ENCODE measurements at places on chromosomes 16 and 17.

GRCh38 chr16:81036751-81037350 is 1.2 kb downstream of the ATMIN start:
- no peak for DNase-seq

- DNase-seq: peak; percentile 73
Measured at GRCh38 chr17:44887971-44888954, 11.0 kb downstream of the EFTUD2 start.

DNA sequence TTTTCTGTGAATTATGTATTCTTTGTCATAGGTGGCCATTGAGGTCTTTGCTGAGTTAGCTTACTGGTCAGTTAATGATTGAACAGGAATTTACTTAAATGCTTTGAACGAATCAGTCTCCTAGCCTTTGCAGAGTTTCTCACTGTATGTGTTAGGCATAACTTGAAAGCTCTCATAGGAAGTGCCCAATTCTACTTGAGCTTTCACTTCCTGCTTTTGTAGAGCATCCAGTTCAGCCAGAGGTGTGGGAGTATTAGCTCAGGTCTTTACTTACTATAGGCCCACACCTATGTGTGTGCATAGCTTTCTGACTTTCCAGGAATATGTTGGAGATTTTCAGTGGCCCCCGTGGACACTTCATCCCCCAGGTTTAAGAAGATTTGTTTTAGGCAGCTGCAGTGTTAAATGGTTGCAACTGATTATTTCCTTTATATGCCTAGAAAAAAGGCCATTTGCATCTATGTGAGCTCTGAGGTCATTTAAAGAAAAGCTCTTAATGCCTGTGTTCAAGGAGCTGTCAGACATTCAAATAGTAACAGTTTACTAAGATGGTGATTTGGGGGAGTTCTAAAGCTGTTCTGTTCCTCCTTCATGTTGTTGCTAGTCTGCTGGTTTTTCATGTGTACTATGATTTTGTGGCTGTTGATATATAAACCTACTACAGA is 62.3 kb downstream of the PHKB start:
- peak; percentile 73 for DNase-seq

- no peak for DNase-seq
Measured at GRCh38 chr16:66576296-66576695, 3.0 kb upstream of the CMTM2 start.

GRCh38 chr16:1066584-1067172 is 5.9 kb upstream of the SSTR5 start:
- DNase-seq: no peak

GRCh38 chr16:11835309-11835708 is 16.0 kb downstream of the RSL1D1 start:
- no peak for DNase-seq

- no peak for DNase-seq
Measured at GRCh38 chr16:31273676-31274075, 13.9 kb downstream of the ITGAM start.

DNA sequence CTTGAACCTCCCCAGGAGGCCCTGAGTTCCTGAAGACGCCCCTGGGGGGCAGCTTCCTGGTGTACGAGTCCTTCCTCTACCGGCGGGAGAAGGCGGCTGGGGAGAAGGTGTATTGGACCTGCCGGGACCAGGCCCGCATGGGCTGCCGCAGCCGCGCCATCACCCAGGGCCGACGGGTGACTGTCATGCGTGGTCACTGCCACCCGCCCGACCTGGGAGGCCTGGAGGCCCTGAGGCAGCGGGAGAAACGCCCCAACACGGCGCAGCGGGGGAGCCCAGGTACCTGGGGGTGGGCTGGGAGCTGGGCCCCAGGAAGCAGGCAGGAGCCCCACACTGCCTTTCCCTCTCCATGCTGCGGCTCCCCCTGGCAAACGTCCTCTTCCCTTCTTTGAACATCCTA is 22.0 kb downstream of the FLYWCH1 start:
- DNase-seq: no peak

GRCh38 chr17:21215935-21216334 is 2.0 kb upstream of the TMEM11 start:
- DNase-seq: peak; percentile 31

GRCh38 chr16:79602628-79603014 is 2.1 kb upstream of the MAF start:
- no peak for DNase-seq

DNA sequence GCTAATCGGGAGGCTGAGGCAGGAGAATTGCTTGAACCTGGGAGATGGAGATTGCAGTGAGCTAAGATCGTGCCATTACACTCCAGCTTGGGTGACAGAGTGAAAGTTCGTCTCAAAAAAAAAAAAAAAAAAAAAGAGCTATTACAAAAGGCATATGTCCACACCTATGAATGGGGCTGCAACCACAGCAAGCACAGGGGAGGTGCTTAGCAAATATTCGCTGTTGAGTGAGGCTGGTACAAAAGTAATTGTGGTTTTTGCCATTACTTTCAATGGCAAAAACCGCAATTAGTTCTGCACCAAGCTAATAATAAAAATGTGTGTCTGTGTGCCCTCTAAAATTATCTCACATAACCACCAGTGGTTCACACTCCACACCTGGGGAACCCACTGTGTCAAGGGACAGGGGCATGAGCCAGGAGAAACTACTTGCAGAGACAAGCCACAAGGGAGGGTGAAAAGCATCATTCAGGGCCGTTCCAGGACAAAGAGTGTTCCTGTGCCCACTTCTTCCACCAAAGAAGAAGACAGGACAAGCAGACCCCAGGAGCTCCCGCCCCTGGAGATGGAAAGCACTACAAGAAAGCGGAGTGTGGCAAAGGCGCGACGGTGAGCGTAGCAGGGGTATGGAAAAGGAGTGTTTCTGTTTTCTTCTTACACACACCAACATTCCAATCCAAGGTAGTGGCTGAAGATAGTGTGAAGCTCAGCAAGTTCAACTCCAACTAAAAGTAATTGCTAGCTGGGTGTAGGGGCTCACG is 84.4 kb upstream of the CNEP1R1 start:
- no peak for DNase-seq

GRCh38 chr17:48148854-48149786 is 41.6 kb downstream of the SNX11 start:
- DNase-seq: peak; percentile 20

- no peak for DNase-seq
Measured at GRCh38 chr17:31401456-31402254, 10.2 kb downstream of the RAB11FIP4 start.

GRCh38 chr16:68972013-68972412 is 128.7 kb downstream of the TANGO6 start:
- no peak for DNase-seq

DNA sequence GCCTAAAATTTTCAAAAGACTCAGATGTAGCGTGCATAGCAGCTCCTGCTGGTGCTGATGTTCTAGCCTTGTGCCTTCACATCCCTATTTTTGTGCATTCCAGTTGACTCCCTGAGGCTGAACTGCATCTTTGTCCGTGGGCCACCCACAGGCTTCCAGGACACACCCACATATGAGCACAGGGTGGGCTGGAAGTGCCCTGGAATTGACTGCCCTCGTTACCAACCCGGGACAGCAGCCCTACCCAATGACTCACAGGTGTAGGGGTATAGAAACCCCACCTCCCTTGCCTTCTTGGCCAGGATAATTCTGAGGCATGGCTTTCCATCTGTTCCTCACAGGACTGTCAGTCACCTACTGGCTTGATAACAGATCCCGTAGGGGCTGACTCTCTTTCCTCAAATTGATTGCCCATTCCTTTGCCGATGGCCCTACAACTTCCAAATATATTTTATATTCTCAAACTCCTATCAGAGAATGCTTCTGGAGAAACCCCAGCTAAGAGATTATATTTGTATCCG is 65.9 kb upstream of the CDH13 start:
- no peak for DNase-seq

GRCh38 chr16:52580488-52580887 is 33.5 kb upstream of the TOX3 start:
- DNase-seq: no peak

DNA sequence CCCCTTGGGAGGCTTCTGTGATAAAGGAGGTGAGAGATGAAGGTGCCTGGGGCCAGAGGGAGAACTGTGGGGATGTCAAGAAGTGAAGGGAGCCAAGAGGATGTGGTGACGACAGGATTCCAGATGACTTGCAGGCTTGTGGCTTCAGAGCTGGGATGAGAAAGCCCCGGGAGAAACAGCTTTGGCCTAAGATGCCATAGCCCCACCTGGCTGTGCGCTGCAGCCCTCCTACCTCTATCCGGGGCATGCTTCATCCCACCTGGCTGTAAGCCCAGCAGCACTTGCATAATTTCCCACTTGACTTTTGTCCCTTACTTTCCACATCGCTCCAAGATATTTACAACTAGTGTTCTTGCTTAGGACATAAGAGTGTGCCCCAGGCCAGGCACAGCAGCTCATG is 29.3 kb downstream of the GINS3 start:
- DNase-seq: no peak

DNA sequence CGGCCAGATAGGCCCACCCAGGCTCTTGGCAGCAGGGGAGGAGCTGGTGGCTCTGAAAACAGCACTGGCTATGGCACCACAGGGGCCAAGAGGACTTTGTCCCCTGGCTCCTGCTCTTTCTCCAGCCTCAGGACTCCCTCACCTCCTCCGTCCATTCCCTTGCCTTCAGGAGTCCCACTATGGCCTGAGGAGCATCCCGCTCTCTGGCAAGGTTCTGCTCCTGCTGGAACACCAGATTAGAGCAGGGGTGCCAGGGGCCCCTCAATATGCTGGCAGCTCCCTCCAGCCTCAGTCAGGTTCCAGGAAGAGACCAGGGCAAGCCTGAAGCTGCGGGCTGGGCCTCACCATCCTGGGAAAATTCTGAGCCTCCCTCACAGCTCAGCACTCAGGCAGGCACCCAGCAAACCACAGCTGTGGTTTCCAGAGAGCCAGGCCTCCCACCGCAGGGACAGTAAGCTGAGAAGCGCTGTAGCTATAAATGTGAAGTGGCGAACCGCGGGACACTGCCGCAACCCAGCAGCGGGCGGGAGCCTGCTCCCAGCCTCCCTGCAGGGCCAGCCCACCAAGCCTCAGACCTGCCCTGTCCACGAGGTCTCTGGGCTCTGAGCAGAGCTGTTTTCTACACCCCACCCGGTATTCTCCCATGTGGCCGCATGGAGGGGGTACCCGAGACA is 25.7 kb downstream of the C17orf100 start:
- peak; percentile 86 for DNase-seq

GRCh38 chr17:32286518-32286900 is 20.9 kb downstream of the RHBDL3 start:
- DNase-seq: no peak

DNA sequence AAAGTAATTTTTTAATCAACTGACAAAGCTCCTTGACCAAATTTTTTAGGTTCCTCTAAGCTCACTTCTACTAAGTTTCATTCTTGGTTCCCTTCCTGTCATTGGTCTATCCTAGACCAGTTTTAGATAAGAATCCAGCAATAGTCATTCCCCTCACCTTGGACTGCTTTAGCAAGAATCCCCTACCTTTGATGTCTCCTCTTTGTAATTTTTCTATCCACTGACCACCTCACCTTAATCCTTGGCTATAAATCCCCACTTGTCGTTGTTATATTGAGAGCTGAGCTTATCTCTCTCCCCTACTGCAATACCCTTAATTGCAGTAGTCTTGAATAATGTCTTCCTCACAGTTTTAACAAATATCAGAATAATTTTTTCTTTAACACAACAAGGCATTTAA is 107.2 kb downstream of the USP32 start:
- peak; percentile 40 for DNase-seq

DNA sequence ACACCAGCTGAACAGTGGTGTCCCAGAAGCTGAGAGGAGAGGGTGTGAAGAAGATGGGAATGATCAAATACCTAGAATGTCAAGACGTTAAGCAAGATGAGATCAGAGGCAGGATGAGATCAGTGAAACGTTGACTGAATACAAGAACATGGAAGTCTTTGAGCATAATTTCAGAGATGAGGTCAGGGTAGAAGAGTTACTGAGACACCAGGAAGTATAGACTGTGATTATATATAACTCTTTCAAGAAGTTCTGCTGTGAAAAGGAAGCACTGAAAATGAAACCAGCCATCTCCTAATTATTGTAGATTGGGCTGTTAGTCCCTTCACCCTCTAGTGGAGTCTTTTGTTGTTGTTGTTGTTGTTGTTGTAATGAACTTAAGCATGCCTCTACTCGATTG is 9.1 kb downstream of the SHCBP1 start:
- DNase-seq: peak; percentile 69

GRCh38 chr16:19400711-19401110 is 17.0 kb upstream of the TMC5 start:
- DNase-seq: peak; percentile 25

- no peak for DNase-seq
Measured at GRCh38 chr17:73315471-73315870, 3.7 kb upstream of the CDC42EP4 start.

DNA sequence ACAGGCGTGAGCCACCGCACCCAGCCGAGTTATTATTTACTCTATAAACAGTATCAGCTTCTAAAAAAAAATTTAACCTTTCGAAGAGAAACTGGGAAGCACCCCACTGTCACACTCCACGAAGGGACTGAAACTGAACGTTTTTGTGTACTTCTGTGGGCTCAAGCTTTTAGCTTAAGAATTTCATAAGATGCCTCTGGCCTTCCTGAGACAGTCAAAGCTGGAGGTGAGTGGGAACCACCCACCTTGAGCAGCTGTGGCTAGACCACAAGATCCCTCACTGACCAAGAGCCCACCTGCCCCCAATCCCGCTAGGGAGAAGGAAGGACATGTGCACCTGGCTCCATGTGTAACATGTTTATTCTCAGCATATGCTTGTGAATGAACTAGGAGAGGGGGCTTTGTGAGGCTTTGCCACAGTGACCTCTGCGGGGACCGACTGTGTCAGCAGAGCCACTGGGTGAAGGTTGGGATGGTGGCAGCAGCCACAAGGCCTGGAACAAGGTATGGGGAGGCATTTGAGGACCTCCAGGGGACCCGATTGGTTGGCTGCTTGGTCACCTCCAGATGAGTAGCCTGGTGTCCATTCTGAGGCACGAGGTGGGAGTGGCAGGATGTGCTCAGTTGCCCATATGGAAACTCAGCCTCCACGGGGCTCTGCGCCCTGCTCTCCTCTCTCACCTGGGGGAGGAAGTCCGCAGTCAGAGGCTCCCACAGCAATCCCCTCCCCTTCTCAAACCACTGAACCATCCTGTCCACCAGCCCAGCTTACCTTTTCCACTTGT is 4.8 kb downstream of the DPEP3 start:
- DNase-seq: no peak

- no peak for DNase-seq
Measured at GRCh38 chr16:10114409-10114808, 67.8 kb downstream of the GRIN2A start.

- no peak for DNase-seq
Measured at GRCh38 chr17:2435862-2436261, 35.0 kb upstream of the MNT start.

- no peak for DNase-seq
Measured at GRCh38 chr17:340074-340473, 12.5 kb downstream of the RPH3AL start.

DNA sequence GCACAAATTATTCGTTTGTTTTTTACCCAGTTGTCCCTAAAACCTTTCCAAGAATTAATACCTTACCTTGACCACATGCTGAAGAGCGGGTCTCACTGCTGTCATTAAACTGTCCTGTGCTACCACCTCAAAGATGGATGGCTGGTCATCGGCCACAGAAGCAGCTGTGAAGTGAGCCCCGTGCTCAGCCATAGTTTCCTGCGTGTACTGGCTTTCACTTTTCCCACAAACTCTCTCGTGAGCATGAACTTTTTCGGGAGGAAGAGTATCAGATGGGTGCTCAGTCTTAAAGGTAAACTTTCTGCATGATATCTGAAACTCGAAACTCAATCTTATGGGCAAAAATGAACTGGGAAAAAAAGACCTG is 558 bp downstream of the PEX12 start:
- DNase-seq: no peak

- DNase-seq: no peak
Measured at GRCh38 chr16:57826706-57827625, 24.7 kb upstream of the KIFC3 start.
